ENCODE measurements at places on chromosomes 2 and 18.
A peak's percentile ranks its signal among the peaks of the same experiment; 100 is the strongest.

GRCh38 chr2:235694721-235695601, 201.1 kb downstream of the AGAP1 start:
- no peak for DNase-seq

DNA sequence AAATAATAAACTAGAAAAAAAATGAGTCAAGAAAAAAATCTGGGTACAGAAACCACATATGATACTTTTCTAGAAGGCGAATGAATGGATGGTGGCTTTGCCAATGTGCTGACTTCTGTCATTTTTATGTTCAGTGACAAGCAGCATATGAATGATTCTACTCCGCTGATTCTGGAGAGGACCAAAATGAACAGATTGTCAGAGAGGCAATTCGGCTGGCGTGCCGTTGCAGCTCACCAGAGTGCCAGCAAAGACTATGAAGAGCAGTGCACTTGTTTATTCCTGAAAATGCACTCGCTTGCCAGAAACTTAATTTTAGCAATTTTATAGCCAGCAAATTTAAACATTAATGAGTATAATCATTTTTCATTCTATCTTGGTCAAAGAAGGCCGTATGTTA, 105.9 kb upstream of the NYAP2 start:
- no peak for DNase-seq

DNA sequence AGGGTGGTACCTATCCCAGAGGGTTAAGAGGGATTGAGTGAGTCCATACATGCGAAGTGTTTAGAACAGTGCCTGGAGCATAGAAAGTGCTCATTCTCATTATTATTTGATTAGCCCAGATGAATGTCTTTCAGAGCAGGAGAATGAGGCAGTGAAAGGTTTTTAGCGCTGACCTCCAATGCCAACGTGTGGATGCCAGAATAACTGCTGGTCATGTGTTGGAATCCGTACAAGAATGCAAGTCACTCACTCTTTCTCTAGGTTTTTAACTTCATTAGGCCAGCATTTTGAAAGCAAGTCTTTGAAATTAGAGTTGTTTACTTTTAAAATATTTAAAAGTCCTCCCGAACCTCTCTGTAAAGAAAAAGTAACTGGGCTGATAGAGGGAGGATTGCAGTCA, 374.2 kb downstream of the EN1 start:
- peak; percentile 70 for DNase-seq

GRCh38 chr2:129782633-129782990, 196.9 kb upstream of the RAB6C start:
- no peak for DNase-seq

DNA sequence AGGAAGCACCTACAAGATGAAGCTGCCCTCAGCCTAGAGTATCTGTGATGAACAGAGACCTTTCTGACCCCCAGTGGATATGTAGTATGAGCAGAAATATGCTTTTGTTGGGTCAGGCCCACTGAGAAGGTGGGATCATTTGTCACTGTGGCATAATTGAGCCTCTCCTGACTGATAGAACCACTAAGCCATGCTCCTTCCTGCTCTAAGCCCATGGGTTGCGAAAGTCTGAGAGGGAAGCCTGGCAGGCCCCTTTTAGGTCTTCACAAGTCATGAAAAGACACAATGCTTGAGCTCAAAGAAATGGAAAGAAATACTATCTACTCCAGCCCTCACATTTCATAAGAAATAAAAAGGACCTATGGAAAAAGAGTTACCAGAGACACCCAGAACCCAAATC, 127.7 kb downstream of the TNS1 start:
- DNase-seq = no peak

DNA sequence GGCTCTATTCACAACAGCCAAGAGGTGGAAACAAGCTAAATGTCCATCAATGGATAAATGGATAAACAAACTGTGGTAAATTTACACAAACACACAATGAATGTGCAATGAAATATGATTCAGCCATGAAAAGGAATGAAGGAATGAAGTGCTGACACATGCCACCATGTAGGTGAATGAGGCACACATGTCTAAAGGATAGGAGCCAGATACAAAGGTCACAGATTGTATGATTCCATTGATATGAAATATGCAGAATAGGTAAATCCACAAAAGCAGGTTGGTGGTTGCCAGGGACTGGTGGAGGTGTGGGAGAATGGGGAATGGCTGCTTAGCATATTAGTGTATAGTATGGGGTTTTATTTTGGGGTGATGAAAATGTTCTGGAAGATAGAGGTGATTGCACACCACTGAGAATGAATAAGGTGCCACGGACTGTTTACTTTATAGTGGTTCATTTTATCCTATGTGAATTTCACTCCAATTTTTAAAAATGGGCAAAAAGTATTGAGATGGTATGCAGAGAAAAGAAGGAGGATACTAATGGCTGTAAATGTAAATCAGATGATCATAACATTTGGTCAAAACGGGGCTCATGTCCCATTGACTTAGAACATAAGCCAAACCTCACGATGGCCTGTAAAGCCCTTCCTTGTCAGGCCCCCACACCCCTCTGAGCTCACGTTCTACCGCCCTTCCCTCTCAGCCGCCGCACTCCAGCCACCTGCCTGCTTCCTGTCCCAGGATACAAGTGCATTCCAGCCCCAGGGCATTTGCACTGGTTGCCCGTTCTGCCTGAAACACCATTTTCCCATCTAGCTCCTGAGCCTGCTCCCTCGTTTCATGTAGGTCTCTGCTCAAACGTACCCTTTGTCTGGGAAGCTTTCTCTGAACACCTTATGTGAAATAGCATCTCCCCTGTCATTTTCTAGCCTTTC, 165.5 kb downstream of the DDX1 start:
- no peak for DNase-seq

DNA sequence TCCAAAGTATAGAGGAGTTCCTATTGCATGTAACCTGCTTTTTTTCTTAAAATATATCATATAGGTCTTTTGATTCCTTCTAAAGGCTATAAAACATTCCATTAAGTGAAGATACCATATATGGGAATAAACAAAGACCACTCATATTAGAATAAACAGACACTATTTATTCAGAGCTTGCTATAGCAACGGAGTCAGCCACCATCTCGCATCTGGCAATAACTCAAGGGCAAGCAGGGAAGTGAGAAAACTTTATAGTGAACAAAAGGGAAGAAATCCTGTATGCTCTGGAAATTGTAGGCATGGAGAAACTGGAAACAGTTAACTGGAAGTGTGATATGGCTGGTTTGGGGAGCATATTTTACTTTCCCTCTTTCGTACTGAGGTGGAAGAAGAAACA, 301.9 kb downstream of the PTH2R start:
- no peak for DNase-seq

- no peak for DNase-seq
These were observed 45.3 kb downstream of the ZC3H15 start for GRCh38 chr2:186531257-186531775.

DNA sequence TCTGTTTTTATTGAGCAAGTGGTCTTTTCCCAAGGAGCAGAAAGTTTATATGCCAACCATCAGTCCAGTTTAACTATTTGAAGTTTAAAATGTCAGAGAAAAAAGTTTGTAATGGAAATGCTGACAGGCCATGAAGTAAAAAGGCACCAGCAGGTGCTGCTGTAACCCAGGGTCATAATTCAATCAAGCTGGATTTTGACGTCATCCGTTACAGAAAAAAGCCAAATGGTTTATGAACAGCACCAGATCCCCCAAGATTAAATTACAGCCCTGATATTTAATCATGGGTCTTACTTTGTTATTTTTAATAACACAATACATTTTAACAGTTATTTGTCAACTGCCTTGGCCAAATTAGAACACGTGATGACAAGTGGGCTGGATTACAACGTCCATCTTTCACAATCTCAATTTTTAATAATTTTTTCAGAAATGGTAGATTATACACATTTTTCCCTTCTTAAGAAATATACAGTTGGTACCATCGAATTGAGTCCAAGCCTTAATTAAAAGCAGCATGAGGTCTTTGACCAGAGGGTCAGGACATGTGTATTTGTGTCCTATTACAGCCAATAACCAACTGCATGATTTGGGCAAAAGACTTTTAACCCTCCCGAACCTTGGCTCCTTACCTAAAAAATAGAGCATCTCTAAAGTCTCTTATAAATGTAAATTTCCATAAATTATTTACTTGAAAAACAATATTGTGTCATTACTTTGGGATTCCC, 10.0 kb downstream of the TCF4 start:
- DNase-seq = no peak

- DNase-seq = no peak
These were observed 125.2 kb downstream of the RTN4 start for GRCh38 chr2:54925022-54925421.

GRCh38 chr2:111632661-111633060, 251.3 kb downstream of the ANAPC1 start:
- no peak for DNase-seq

DNA sequence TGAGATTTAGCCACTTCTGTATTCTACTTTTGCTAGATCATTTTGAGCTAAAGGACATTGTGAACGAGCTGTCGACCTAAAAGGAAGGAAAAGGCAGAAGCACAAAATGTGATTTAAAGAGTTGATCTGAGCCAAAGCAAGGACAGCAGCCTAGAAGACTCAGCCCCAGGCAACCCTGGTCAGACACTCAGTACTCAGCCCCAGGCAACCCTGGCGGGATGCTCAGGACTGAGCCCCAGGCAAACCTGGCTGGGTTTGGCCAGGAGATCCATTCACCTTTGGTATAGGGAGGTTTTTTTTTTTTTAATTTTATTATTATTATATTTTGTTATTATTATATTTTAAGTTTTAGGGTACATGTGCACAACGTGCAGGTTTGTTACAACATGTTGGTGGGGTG, 34.3 kb upstream of the PXDN start:
- no peak for DNase-seq

DNA sequence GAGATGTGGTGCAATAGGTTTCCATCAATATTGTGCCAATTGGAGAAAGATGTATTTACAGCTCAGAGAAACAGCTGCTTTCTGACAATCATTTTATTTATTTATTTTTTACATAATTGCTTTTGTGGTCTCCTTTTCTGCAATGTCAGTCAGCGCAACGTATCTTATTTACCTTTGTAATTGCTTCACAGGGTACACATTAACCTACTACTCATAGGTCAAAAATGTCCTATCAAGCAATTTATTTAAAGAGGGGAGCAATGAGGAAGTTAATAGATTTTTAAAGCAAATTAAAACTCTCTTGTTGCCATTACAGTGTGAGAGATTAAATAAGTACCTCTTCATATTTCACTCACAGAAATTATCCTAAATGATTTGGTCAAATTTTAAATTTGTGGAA, 291.0 kb downstream of the CALCRL start:
- DNase-seq = no peak

- no peak for DNase-seq
These were observed 31.9 kb downstream of the MYO7B start for GRCh38 chr2:127567351-127567854.

- DNase-seq = no peak
These were observed 753.0 kb downstream of the CNTNAP5 start for GRCh38 chr2:124778076-124778475.

DNA sequence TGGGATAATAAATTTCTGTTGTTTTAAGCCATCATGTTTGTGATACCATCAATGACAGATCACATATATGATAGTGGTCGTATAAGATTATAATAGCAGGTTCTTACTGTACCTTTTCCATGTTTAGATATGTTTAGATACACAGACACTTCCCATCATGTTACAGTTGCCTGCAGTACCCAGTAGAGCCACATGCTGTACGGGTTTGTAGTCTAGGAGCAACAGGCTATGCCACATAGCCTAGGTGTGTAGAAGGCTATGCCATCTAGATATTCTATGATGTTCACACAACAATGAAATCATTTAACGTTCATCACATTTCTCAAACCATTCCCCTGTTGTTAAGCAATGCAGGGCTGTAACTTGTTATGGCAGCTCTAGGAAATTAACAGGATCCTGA, 132.9 kb upstream of the SH3BP4 start:
- DNase-seq = no peak

DNA sequence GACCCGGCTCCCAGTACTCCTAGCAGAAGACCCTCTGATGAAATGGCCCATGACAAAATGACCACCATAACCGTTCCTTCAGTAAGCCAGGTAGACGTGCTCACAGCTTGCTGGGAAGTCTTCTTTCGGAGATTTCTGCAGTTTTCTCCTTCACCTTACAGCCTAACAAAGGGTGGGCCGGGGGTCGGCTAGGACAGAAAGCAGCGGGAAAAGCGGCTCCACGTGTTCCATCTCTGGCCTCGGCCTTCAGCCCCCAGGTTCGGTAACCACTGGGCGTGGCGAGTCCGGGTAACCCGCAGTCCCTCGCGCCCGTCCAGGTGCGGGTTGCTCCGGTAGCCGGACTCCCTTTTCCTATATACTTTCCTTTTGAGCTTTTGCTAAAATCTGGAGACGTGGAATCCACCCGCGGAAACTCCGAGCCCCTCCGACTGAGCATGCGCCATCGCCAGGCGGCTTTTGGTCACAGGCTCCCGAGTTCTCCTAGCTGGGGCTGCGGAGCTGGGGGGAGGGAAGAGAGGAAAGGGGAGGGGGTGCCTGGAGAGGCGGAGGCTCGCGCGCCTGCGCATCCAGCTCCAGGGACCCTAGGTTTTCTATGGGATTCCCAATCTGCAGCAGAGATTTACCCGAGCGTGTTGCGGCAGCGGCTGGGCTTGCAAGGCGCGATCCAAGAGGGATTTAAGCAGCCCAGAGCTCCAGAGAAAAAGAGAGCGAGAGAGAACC, at the start of gene VSNL1:
VSNL1 (plus strand) TSS at position 604 of the 720 bp plus-strand sequence. CDS start 51,379 bp downstream, outside the sequence.
- DNase-seq = peak; percentile 69

DNA sequence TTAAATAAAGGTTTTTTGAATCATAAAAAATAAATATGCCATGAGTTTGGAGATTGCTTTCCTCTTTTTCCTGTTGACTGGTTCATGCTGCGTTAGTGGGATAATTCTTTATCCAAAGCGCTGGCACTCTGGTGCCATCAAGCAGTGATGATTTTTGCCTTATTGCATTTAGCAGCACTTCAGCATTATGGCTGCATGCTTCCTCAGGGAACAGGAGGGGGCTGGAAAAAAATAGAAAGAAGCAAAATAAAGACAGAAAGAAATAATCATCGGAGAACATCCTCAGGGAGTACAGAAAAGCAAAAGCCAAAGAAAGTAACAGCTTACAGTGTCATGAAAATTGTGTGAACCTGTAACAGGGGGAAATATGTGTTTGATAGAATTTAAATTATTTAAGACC, 1408.2 kb upstream of the PIK3C3 start:
- DNase-seq = no peak

DNA sequence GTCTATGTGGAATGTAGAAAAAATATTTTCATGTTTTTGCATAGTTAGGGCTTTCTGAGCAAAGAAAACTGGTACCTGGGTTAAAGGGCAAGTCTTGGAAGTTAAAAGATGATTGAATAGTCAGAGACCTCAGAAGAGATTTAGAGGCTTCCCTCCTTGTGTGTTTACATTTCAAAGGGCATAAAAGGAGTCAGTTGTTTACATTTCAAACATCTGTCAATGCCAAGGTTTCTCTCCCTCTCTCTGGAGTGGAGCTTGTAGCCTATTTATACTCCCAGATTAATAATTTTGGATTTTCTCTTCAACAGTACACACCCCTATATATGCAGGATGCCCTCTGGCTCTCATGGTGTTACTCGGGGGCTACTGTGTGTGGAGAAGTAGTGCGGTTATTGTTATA, 8.6 kb downstream of the M1AP start:
- DNase-seq = no peak

GRCh38 chr2:110729106-110729505, 3.3 kb upstream of the ACOXL start:
- DNase-seq = no peak

Data from retinal pigment epithelial cell (primary cell).